ENCODE measurements at places on chromosomes 16 and 17. TPM values are rescaled to one million over a fixed set of nuclear protein-coding genes. Genes with fewer than 3 reads are reported as not detected.

DNA sequence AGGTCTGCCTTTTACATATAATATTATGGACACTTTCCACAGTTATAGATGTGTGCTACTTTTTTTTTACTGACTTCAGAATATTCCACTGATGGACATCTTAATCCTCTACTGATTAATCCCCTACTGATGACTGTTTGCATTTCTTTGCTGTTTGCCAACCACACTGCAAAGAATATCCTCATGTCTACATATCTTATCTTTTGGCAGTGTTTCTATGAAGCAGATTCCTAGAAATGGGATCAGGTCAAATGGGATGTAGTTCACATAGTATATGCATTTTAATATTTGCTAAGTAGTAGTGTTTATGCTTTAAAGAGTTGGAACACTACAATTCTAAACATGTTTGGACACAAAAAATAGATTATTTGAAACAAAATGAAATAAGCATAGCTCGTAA lies 3.2 kb downstream of the CCL3 start:
- no peak for DNase-seq

DNA sequence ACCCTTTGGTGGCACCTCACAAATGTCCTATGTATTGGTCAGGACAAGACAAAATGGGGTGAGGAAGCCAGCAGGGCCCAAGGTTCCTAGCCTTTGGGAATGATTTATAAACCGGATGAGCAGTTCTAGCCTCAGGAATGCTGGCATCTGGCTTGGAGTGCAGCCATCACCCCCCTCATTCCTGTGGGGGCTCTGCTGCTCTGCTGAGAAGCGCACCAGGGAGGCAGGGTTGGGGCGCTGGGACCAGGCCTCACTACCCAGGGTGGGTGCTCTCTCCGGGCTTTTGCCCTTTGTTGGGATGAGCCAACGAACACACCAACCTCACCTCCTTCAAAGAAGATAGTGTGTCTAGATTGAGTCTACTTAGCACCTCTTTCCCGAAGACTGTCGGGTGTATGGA lies 39.2 kb downstream of the TMEM11 start:
- no peak for DNase-seq

DNA sequence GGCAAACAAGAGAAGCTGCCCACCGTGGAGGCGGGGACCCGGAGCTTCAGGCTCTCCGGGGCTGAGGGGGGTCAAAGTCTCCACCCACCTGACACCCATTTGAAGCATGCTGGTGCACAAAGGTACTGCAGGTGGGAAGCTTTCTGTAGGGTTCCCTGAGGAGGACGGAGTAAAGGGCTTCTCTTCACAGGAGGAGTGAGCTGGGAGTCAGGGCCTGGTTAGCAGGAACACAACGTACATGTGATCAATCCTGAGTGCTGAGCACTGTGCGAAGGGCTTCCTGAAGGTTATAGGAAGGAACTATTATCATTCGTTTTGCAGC lies 252.9 kb upstream of the RPL38 start:
- no peak for DNase-seq

DNA sequence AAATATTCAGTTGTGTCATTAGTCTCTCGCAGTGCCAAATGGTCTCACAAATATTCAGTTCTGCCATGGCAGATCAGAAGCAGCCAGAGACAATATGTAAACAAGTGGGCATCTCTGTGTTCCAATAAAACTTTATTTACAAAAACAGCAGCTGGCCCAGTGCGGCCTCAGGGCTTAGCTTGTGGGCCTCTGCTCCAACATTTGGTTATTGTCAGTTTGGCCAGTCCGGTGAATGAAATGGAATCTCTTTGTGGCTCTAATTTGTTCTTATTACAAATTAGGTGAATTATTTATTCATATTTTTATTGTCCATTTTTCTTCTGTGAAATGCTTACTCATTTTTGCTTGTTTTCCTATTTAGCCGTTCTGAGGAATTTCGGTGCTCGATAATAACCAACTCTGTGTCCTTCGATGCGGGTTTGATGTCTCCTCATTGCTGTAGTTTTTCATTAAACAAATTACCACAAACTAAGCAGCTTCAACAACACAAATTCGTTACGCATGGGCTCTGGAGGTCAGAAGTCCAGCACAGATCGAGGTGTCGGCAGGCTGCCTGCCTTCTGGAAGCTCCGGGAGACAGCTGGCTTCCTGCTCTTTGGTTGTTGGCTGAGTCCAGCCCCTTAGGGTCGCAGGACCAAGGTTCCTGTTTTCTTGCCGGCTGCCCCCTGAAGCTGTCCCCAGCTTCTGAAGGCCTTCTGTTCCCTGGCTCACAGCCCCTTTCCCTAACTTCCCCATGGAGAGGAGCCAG lies 4.1 kb upstream of the SLC38A10 start:
- no peak for DNase-seq

Gene GPR179
- not detected for total RNA-seq

DNA sequence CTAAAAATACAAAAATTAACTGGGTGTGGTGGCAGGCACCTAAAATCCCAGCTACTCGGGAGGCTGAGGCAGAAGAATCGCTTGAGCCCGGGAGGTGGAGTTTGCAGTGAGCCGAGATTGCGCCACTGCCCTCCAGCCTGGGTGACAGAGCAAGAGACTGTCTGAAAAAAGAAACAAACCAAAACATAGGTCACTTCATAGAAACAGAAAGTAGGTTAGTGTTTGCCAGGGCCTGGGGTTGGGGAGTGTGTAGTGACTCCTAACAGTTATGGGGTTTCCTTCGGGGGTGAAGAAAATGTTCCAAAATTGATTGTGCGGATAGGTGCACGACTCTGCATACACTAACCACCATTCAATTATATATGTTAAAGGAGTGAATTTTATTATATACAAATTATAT lies 59.2 kb downstream of the ATP2C2 start:
- DNase-seq, result no peak

DNA sequence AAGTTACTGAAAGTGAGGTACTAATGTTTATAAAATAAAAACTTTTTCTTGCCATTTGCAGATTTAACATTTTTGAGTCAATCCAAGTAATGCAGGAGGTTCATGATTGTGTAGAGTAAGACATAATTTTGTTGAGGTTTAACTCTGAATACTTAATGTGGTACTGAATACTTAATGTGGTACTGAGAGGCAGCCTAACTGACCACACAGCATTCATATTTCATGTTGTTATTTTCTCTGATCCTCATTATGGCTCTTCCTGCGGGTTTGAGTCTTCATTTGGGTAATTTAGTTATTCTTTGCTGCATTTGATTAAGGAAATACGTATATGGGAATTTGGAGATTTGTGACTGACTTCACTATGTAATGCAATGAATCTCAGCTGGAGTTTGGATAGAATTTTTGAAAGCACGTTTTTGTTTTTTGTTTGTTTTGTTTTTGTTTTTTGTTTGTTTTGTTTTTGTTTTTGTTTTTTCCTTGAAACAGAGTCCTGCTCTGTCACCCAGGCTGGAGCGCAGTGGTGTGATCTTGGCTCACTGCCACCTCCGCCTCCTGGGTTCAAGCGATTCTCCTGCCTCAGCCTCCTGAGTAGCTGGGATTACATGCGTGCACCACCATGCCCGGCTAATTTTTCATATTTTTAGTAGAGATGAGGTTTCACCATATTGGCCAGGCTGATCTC lies 3.8 kb downstream of the SF3B3 start:
- DNase-seq, result no peak

DNA sequence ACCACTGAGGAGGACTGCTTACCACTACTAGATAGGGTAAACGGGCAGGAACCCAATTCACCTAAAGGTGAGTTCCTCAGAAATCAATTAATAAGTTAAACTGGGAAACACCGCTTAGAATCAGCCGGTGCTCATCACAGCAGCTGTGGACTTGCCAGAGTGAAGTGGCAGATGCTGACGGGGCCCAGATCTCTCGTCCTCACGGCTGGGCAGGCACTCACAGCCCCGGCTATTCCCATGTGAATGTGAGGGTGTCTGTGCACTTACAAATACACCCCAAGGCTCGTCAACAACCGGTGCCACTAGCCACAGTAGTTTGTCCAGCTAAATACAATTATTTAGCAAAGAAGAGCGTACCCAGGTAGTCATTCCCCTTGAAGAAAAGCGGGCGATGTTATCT lies 29.7 kb downstream of the MBTPS1 start:
- DNase-seq, result no peak

DNA sequence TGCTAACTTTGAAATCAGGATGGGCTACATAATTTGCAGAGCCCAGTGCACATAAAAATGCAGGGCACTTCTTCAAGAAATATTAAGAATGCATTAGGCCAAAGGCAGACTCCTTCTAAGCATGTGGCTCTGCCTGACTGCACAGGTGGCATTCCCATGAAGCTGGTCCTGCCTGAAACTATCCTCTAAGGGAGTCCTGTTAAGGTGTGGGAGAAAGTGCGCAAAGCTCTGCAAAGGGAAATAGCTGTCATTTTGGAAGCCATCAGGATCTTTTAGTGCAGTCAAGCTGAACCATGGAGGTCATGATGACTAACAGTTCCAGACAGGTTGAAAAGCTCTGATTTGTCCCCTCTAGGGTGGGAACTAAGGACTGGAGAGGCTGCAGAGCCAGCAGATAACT lies 41.9 kb upstream of the CRHR1 start:
- no peak for DNase-seq

Gene ZNF646
- 21.2 TPM for total RNA-seq
